Stimulated activated CD8-positive, alpha-beta memory T cell treated with anti-CD3 and anti-CD28 coated beads, Interleukin-15, amount 100 ng/mL, for 4 hours (primary cell): ENCODE measurements at places on chromosomes 11 and 22.

DNA sequence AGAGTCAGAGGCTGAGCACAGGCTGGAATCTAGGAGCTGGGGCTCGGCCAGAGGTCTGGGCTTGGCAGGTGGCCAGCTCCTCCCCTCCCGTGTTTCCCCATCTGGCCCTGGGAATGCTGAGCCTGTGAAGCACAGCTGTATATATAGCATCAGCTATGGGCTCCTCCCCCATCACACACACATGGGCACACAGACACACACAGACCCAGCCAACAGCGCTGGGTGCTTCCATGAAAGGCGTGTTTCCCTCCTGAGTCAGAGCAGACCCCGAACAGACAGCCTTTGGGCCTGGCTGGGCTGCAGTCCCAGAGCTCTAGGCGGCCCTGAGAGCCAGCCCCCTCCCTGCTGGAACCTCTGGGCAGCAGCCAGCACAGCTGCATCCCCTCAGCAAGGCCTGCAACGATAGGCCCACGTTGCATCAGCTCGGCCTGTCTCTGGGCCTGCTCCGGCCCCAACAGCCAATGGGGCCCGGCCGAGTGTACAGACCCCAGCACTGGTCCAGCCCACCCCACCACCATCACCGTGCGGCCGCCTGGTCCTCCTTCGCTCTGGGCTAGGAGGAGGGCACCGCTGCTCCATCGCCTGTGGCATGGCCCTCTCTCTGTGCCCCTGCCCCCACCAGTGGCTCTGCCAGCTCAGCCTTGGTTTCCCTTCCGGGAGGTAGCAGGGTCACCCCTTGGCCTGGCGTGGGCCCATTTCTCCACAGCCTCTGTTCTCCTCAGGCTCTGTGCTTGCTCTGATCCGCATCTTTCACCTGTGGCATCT, 7.6 kb upstream of the SERPINH1 start:
- DNase-seq = no peak

DNA sequence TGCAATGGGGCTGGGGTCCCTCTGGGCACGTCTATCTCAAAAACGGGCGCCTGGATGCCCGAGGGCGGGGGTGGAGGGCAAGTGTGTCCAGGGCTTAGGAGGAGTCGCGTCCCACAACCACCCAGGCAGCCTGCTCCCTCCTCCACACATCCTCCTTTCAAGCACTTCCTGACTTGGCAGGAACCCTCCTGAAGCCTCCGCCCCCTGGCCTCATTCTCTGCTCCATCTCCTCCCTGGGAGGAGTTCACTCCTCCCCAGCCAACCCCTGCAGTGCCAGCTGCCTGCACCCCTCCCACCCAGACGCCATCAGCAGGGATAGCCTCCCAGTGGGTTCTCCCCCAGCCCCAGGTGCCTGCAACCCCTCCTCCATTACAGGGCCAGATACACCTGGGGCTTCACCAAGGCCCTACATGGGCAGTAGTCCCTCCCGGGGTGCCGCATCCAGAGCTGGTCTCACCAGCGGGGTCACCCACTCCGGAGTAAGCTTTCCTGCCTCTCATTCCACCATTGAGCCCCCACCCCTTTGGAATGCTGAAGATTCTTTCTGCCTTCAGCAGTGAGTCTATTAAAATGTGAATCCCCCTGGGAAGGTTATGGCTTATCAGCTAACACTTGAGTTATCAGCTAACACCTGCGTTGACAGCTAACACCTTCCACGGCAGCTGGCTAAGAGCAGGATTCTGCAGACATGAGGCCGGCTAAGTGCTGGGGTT, 24.4 kb downstream of the RTN4R start:
- no peak for DNase-seq

- no peak for DNase-seq
These were observed 5.8 kb downstream of the GRIK4 start for GRCh38 chr11:120517390-120517761.

DNA sequence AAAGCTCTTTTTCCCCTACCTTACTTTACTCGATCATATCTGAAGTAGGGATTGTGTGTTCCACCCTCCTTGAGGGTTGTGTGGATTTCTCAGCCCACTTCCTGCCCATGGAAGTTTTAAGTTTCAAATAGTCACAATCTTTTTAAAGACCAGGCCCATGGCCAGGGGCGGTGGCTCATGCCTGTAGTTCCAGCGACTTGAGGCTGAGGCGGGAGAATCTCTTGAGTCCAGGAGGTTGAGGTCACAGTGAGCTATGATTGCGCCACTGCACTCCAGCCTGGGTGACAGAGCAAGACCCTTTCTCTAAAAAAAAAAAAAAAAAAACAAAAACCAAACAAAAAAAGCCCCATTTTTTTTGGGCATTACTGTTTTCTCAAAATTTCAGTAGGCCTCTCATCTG, 36.3 kb upstream of the LRRC10B start:
- no peak for DNase-seq

GRCh38 chr11:8267831-8268529, 4.3 kb upstream of the LMO1 start:
- no peak for DNase-seq

DNA sequence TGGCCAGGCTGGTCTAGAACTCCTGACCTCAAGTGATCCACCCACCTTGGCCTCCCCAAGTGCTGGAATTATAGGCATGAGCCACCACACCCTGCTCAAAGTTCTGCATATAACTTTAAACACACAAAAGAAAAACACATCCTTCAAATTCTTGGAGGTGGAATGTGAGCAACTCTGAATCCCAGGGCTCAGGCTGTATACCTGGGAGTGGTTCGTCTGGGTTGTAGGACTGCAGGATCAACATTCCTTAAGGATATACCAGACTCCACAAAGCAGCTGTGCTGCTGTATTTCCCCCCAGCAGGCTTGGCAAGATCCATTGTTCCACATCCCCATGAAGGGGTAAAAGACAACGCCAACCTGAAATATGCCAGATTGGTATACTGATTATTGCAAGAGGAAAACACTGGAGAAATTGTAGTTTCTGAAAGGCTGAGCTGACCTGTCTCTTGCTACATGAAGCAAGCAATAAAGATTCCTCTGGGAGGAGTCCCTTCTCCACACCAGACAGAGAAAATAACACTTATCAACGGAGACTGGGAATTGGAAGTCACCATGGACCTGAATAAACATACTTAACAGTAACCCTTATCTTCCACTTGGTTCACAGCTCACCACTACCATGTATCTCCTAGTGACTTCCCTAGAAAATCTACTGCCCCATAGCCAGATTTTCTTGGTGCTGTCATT, 12.2 kb upstream of the RPS3 start:
- DNase-seq = no peak

- no peak for DNase-seq
These were observed 2.2 kb downstream of the RAB30 start for GRCh38 chr11:83069441-83070043.

DNA sequence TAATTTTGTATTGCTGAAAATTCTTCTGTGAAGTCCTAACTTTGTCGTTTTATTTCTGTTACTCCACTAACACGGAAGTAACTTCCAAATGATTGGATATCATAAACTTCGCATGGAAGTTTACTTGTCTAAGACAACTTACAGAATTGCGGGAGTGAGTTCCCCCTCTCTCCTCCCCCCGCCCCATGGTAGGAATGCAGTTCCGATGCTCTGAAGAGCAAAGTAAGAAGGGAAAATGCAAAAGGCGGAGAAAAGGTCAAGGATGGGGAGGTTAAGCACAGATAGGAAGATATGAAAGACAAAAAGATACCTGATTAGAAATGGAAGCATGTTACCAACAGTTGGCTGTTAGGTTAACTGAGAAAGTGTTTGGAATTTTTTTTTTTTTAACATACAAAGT, 1.3 kb downstream of the EIF3M start:
- no peak for DNase-seq

- no peak for DNase-seq
These were observed 94.4 kb upstream of the HORMAD2 start for GRCh38 chr22:29985912-29986311.

DNA sequence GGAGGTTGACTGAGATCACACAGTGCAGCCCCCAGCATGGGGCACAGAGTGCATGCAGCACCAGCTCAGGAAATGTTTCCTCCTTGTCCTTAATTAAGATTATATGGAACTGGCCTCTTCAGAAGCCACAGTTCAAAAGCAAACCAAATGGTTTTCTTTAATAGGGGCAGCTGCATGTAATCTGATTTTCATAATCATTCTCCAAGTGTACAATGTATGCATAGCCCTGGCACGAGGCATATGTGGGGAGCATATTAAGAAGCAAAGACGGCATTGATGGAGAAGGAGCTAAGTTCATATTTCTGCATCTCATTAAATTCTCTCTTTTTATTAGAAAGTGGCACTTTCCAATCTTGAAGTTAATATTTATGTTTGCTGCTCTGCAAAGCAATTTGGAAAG, 9.9 kb upstream of the PARVB start:
- DNase-seq = no peak
